ENCODE measurements at places on chromosomes 2 and 18.

- no peak for DNase-seq
Observed at GRCh38 chr2:230674966-230675672, 37.5 kb upstream of the CAB39 start.

DNA sequence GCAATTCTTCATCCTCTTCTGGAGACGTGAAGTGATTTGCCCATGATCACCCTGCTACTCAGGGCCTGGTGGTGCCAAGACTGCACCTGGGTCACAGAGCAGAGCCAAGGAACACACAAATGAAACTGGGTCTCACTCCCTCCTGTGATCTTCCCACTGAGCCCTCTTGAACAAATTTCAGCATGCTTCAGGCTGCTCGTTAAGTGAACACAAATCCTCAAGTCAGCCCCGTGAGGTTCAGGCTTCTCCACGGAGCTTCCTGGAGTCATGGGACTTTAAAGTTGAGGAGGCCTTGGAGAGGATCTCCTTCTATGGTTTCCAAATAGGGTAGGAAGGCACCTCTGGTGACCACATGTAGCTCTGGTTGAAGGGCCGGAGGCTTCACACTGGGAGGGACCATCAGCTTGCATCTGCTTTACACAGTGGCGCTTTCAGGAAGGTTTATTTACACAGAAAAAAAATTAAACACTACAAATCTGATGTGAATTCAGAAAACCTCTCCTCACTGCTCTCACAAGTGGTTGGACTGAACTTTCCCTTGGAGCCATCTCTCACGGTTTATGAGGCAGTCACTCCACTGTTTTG, 255.4 kb downstream of the LOXHD1 start:
- no peak for DNase-seq

DNA sequence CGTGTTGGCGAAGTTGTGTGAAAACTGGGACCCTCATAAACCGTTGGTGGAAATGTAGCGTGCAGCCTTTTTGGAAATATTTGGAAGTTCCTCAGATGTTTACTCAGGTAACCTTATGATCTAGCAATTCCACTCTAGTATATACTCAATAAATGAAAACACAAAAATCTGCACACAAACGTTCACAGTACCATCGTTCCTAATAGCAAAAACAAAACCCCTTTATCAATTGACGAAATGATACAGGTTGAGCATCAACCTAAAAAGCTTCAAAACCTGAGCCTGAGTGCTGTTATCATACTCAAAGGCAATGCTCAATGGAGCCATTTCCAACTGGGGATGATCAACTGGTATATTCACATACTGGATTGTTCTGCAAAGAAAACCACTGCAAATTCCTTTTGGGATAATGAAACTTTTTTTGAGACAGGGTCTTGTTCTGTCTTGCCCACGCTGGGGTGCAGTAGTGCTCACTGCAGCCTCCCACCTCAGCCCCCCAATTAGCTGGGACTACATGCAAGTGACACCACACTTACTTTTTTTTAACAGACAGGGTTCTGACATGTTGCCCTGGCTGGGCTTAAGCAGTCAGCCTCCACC, 777 bp upstream of the C18orf32 start:
- no peak for DNase-seq

DNA sequence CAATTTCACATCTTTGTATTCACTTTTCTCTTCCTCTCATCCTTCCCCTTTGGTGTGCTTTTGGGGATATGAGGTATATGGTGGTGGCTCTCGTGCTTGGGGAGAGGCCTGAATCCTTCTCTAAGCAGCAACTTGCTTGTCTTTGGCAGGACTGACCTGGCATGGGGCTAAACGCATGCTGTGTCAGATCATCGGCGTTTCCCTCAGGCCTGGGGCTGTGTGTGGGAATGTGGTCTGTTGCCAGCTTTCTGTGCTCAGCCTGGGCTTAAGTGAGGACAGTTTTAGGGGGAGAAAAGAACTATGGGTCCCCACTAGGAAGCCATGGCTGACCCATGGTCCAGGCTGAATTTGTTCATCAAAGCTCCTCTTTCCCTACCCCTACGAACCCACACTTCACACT, 60.7 kb downstream of the TET3 start:
- DNase-seq: no peak

DNA sequence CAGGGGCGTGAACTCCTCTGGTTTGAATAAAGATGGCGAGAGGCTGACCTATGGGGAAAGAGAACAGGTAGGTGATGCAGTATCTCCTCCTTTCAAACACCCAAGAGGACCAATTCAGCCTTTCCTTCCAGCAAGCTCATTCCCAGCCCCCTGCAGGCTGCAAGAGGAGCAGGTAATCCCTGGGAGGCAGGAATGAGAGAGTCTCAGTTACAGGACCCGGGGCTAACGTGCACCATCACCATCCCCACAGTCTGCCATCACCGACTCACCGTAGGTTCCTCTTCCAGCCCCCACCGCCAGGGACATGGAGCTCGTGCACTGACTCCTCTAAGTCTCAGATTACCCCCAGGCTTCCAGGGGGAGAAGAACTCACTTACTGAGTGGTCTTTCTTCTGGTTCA, 26.7 kb downstream of the XDH start:
- no peak for DNase-seq

DNA sequence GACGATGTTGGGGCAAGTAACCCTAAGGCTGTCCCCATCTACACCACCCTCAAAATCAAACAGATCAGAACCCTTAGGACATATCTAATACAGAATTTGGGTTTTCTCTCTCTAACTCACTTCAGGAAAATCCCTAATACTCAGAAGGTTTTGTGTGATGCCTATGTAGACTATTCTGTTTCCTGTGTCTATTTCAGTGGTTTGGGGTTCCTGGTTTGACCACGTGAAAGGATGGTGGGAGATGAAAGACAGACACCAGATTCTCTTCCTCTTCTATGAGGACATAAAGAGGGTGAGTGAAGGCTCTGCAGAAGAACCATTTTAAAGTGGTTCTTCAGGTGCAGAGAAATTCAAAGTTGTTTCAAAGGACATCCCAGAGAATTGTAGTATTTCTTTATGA, 16.3 kb downstream of the SULT1C2 start:
- DNase-seq: no peak

DNA sequence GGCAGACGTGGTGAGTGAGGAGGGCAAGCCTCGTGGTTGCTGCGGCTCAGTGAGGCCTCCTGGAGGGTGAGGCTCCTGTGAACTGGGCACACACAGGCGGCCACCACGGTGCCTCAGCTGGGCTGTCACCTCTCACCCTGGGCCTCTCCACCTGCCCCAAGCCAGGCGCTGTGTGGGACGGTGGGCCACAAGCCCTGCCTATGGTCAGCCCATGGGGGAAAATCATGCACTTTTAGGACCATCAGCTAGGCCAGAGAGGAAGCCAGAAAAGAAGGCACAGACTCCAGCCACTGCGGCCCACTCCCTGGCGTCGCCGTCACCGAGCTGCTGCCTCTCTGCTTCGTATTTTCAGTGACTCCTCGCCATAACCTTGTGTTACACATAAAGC, 28.5 kb upstream of the HS6ST1 start:
- no peak for DNase-seq

- no peak for DNase-seq
Observed at GRCh38 chr2:144668493-144669110, 148.7 kb upstream of the ZEB2 start.

GRCh38 chr2:10346929-10347561, 44.3 kb downstream of the HPCAL1 start:
- DNase-seq: no peak

DNA sequence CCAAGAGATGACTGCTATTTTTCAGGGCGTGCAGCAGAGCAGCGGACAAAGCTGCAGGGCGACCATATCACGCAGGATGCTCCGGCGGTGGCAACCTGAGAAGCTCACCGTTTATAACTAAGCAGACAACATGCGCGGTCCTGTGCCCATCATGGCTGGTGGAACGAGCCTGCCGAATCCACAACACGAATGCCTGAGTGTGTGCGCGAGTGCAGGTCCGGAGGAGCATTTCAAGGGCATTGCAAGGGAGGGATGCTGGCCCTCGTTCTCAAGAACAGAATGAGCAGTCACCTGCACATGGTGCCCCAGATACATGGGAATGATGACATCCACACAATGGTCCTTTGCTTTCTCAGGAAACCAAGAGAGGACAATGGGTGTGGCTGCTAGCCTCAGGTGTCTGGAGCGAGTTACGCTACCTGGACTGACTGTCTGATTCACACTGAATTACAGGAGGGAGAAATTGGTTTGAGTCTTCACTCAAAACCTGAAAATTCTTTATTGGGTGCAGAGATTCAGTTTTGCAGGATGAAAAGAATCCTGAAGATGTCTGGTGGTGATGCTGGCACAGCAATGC, 39.8 kb downstream of the TBC1D8 start:
- no peak for DNase-seq

DNA sequence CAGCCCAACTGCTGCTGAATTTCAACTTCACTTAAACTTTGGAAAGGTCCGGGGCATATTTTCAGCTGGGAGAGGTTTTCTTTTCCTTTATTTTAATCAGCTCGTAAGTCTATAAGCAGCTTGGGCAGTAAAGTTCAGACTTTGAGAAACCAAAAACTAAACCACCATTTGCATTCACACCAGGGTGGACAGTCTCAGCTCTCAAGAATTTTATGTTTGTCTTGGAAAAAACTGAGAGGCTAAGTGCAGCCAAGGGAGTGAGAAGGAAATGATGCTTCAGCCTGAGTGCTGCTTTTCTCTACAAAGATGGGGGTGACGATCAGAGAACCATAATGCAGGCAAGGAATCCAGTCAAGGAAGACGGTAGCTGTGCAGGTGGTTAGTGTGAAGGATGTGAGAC, 30.2 kb downstream of the MCFD2 start:
- no peak for DNase-seq

DNA sequence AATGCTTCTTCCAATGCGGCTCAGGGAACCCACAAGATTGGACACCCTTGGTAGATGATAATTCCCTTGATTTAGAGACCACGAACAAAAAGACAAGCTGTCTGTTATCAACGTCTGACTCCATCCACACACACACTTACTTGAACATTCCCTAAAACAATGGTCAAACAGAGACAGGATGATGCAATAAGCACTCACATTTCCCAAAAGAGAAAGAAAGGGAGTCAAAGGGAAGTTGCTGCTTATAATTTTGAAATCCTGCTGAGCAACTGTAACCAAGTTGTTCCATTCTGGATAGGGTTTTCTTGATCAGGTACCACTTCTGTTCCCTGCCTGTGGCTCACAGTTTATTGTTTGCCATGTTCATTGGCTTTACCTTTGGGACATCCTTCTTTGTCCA, 571.3 kb upstream of the CNTNAP5 start:
- DNase-seq: no peak

- DNase-seq: no peak
Observed at GRCh38 chr2:189580241-189580651, 340 bp downstream of the SLC40A1 start.

DNA sequence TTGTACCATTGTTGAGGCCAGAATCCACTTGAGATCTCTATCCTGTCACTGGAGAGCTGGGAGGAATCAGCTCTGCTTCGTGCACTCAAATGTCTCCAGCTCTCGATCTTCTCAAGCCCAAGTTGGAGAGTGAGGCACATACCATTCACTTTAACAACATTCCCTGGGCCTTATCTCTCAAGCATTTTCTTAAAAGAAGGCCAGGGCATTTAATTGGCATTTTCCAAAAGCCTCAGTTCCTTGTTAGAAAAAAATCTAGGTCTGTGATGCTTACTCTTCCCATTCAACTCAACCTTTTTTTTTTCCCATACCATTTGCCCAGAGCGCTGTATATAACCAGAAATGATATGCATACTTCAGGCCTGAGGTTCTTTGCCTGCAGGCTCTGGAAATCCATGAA, 10.1 kb downstream of the QPCT start:
- DNase-seq: no peak

- DNase-seq: no peak
Observed at GRCh38 chr2:157722580-157723234, 94.0 kb upstream of the ACVR1C start.

DNA sequence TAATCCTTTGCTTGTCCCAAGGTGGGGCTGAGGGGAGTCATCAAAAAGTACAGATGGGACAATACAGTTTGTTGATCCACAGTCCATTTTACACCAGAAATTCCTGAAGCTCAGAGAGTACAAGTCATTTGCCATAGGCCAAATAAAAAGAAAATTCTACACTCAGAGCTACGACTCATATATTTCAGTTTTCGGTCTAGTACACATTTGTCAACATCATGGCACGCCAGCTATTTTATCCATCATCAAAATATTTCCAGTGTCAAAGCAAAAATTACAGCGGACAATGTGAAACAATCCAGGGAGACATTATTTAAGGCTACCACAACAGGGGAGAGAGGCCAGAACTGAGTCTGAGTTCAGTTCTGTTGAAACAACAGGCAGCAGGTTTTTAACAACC, 587.5 kb upstream of the DSEL start:
- no peak for DNase-seq

DNA sequence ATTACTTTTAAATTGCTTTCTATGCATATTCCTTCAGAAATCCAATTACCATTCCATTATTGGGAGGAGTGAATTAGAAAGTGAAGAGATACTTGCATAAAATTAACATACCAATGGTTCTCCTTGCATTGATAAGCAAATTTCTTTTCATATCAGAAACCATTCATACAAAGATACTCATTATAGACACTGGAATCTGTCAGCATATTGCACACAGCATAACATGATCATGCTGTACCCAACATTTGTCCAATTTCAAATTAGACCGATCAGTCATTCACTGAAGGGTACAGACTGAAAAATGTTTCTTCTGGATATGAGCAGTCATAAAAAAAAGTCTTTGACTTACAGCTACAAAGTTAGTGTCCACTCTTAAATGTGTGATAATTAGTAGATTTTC, 175.6 kb downstream of the PID1 start:
- DNase-seq: no peak

DNA sequence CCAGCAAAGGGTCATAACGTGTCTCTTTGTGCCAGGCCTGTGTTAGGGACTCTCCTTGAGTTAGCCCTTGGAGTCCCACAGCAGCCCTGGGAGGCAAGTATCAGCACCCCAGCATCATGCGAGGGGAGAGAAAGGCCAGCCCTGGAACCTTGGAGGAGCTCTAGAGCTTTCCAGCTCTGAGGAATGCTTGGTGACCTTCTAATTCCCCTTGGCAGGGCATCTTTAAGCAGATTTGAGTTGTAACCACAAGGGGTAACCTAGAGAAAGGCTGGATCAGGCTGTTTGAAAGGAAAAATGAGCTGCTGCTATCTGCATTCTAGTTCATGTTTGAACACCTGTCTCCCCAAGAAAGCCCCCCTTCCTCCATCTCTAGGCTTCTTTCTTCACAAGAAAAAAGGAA, 23.8 kb upstream of the ODC1 start:
- DNase-seq: no peak

DNA sequence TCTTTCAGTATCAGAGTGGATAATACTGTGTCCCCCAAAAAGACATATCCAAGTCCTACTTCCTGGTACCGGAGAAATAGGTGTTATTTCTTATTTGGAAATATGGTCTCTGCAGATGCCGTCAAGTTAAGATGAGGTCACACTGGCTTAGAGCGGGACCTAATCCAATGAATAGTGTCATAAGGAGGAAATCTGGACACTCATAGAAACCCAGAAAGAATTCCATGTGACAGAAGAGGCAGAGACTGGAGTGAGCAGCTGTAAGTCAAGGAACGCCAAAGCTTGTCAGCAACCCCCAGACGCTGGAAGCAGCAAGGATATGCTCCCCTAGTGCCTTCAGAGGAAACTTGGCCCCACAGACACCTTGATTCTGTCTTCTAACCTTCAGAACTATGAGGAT, 69.8 kb downstream of the CCBE1 start:
- no peak for DNase-seq
